ENCODE measurements at places on chromosomes 12 and 14.

- DNase-seq, result no peak
Observed at GRCh38 chr14:90781876-90782275, 34.4 kb downstream of the TTC7B start.

DNA sequence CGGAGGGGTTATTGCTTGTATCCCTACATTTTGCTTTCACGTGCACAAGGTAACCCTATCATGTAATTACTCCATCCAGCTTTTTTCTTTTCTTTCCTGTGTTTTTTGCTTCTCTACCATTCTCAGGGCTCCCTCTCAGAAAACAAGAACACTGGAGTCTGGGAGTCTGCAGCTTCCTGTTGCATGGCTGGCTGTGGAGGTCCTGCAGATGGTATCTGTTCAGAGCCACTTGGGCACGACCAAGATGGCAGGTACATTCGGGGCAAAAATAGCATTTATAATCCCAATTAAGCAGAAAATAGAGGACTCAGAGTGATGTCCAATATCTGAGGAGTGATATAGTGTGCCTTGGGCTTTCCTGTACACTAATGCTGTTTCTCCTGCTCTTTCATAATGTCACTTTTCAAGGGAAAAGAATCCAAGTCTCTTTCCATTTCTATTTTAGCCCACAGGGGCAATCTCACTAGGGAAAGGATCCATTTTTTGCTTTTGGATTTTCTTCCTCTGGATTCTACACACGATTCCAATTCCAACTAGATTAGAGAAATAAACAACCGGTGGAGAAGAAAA lies 3.2 kb upstream of the NUMB start:
- no peak for DNase-seq

DNA sequence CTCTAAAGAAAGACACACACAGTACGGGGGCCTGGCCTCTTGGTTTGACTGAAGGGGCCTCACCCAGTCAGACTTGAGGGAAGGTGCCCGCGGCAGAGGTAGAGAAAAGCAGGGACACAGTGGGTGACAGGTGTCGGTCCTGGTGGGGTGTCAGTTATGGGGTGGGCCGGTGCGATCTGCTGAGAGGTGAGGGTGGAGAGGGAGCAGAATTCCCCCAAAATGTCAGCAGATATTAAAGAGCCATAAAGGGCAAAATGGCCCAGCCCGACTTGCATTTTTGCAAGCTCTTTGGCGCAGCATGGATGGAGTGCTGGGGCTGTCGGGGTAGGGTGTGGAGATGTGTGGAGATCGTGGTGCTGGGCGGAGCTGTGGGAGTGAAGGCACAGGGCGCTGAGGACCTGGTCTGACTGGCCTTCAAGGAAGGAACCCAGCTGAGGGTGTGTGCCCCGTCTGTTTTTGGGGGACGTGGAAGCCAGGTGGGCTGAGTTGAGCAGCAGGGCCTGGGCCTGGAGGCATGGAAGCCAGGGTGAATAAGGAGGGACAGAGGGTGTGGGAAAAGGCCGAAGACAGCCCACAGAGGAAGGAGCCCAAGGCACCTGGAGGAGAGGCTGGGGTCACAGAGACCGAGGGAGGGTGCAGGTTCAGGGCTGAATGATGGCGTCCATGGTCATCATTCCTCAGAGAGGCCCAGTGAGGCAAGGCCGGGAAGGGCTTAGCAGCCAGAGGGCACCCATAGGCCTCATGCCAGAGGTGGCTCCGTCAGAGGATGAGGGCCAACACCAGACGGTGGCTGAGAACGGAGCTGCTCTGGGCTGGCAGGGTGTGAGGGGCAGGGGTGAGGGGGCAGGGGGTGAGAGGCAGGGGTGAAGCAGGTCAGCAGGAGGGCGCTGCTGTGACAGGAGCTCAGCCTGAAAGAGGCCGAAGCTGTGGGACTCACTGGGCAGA lies 48.2 kb upstream of the DYNC1H1 start:
- DNase-seq, result no peak

DNA sequence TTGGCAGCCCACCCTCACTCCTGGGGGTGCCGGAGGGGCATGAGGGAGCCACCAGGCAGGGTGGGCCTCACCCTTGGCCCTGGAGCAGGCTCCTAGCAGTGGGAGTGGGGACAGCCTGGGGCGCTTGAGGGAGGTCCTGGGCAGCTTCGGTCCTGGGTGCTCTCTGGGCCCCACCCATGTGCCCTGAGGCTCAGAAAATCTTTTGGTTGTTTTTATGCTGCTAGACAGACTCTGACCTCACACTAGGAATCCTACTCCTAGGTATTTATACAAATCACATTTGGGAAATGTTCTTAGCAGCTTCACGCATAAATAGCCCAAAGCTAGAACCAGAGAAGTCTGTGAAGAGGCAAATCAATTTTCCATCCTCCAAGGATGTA lies 10.9 kb upstream of the ULK1 start:
- DNase-seq, result no peak

- no peak for DNase-seq
Observed at GRCh38 chr12:63888908-63889635, 44.6 kb downstream of the SRGAP1 start.

DNA sequence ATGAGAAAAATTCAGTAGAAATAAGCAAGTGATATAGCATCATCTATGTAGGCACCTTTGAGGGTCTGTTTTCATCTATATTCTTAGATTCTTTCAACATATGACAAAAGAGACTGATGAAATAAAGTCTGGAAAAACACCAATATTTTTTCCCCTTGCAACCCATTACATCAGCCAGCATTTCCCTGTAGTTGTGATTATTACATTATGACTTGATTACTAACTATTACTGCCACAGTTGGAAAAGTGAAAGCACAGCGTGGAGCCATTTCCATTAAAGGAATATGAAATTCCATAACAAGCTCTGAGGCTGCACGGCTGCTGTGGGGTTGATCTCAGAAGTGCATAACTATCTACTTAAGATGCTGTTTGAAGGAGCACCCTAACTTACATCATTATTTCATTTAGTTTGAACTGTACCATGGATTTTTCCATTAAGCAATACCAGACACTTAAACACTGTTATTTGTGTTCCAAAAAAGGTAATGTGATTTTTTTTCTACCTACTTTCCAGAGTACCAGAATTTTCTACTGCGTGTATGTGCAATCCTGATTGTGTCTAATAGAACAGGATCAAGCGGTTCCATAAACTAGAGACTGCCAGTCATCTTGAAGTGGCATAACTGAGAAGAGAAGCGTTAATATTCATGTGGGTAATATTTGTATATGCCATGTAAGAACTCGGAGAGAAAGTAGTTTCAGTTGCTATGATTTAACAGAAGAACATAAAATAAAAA lies 405.5 kb downstream of the MDGA2 start:
- no peak for DNase-seq

- DNase-seq, result no peak
Observed at GRCh38 chr12:107662484-107662883, 23.1 kb upstream of the PWP1 start.

DNA sequence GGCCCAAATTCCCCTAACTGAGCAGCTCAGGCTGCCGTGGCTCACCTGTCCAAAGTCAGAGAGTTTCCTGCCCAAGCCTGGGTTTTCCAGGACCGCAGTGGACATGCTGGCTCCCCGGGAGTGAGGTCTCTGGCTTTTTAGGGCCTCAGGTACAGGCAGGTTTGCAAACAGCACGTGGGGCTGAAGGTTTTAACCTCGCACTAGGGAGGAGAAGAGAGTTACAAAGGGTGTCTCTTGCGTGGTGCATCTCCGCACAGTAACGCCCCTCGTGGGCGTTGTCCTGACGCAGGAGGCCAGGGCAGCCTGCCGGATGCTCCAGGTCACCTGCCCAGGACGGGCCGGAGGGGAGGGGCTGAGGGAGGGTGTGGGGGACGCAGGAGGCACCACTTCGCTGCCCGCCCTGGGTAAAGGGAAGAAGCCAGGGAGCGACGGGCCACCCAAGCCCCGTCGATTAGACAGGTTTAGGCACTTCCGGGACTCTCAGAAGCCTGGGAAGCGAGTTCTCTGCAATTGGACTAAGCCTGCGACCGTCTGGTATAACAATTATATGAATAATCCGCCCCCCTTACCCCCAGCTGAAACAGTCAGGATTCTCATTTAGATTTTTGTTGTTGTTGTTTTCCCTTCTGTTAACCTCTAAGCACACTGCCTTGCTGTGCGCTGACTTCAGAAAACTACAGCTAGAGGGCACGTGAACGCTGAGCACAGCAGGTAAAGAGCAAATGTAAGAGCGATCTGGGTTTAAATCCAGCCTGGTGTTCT lies at the start of gene PAH:
Gene PAH (minus strand): TSS at position 219 of the 762 bp plus-strand sequence. CDS start 114 bp downstream, at position 105.
- no peak for DNase-seq

DNA sequence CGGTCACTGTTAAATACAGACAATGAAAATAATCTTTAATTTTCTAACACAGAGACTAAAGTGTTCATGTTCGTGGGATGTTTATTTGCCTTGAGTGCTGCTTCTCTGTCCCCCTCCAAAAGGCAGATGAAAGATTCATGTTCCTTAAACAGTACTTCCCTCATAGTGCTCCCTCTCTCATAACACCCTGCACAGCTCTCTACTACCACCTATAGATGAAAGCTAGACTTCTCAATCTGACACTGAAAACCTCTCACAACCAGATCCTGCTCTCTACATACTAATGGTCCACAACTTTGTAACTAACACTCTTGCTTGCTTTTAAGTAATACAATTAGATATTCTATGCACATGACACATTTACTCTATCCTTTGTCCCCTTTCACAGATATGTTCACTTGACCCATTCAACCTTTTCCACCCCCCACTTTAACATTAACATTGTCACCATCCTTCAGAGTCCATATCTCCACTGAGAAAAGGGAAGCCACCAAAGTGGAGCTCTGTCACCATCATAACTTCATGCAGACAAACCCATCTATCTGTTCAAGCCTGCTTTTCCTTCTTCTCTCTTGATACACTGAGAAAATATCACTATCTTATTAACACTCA lies 266.4 kb upstream of the USP15 start:
- no peak for DNase-seq

DNA sequence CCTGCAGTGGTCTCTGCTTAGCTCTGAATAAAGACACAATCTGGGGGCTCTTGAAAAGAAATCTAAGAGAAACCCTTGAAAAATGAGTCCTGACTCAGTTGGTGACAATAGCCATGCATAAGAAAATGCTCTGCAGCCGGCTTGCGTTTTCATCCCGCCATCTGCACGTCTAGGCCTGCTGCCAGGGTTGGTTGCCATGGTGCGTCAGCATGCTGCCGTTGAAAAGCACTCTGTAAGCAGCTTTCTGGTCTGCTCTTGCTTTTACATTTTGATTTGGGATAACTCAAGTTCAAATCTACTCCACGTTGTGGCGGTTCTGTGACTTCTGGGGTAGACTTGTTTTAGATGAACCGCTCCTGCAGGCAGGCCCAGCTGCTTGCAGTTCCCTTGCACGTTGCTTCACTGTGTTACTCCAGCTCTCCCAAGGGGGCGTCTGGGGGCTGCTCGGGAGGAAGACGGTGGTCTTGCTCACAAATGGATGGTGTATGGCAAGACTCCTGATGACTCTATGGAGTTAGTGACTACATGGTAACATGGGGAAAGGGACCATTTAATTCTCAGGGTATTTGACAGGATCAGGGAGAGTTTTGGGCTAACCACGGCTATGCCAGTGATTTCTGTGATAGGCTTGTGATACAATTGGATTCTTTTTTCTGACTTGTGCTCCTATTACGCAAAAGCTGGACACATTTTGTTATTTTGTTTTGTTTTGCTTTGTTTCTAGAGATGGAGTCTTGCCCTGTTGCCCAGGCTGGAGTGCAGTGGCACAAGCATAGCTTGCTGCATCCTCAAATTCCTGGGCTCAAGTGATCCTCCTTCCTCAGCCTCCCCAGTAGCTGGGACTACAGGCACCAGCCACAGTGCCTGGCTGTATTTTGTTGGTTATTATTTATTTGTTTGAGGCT lies 15.8 kb downstream of the WNT5B start:
- no peak for DNase-seq

GRCh38 chr12:127262615-127263014 lies 1004.4 kb upstream of the TMEM132C start:
- no peak for DNase-seq

- DNase-seq, result no peak
Observed at GRCh38 chr12:113889891-113890581, 76.1 kb downstream of the RBM19 start.

- DNase-seq, result no peak
Observed at GRCh38 chr12:50589650-50590435, 85.1 kb downstream of the DIP2B start.

GRCh38 chr14:71621980-71622605 lies 310.1 kb upstream of the RGS6 start:
- DNase-seq, result no peak

GRCh38 chr12:116140529-116140928 lies 137.0 kb downstream of the MED13L start:
- no peak for DNase-seq

DNA sequence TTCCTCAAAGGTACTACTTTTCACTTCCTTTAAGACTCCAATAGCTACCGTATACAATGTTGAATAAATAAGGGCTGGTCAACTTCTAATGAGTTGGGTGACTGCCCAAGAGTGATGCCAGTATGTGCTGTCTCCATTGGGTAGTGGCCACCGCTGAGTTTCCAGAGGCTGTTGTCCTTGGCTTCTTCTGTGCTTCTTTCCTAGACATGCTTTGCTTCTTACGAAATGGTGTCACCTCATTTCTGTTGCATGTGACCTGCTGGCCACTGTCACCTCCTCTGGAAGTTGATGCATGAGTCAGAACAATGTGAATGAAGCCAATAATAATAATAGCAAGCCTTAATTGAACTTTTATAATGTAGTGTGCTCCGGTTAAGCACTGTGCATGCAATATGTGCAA lies 7.5 kb upstream of the NID2 start:
- no peak for DNase-seq

DNA sequence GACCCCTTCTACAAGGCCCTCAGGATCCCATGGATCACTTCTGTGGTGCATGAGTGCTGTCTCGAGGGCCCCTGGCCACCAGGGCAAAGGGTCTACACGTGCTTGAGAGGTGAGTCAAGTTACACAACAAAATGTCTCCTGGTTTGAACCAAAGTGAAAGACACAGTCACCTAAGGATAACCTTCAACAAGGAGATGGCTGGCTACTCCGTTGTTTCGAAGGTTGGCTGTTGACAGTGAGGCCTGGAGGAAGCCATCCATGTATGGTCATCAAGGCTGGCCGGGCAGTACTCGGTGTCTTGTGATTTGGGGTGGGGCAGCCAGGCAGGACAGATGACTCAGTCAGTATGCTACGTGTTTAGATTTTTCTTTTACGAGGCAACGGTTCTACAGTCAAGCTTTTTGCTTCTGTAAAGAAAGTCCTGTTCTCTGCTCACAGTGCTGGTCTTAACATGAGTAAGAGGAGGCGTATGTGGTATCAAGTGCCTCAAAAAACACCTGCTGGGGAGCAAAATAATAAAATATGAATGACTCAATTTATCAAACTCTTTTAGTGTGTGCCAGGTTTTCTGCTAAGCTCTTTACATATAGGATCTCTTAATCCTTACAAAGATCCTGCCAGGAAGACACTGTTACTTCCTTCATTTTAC lies 18.0 kb upstream of the NT5DC3 start:
- DNase-seq, result no peak

- DNase-seq, result no peak
Observed at GRCh38 chr12:126337556-126338441, 1272.6 kb downstream of the AACS start.
